ENCODE measurements at places on chromosomes 3 and 15.

- peak; percentile 6 for DNase-seq
These were observed 31.5 kb upstream of the LDHAL6B start for GRCh38 chr15:59174835-59175831.

- DNase-seq, result no peak
These were observed 211.0 kb downstream of the GBE1 start for GRCh38 chr3:81550415-81550814.

DNA sequence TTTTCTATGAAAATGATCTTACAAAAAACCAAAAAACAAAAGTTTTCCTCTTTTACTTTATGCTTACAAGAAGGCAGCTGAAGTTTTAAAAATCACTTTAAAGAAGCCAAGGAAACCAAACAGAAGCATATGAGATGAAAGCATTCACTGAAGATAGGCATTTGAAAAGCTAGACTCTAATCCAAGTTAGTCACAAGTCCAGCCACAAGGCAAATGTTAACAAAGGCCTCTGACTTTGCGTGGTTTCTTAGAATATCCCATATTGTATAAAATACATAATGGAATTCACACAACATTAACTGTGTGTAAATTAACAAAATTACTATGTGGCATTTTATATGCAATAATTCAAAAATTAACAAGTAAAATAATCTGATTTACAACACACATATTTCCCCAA, 17.7 kb downstream of the MRPL3 start:
- no peak for DNase-seq

GRCh38 chr15:29740692-29741311, 81.5 kb downstream of the TJP1 start:
- DNase-seq, result no peak

DNA sequence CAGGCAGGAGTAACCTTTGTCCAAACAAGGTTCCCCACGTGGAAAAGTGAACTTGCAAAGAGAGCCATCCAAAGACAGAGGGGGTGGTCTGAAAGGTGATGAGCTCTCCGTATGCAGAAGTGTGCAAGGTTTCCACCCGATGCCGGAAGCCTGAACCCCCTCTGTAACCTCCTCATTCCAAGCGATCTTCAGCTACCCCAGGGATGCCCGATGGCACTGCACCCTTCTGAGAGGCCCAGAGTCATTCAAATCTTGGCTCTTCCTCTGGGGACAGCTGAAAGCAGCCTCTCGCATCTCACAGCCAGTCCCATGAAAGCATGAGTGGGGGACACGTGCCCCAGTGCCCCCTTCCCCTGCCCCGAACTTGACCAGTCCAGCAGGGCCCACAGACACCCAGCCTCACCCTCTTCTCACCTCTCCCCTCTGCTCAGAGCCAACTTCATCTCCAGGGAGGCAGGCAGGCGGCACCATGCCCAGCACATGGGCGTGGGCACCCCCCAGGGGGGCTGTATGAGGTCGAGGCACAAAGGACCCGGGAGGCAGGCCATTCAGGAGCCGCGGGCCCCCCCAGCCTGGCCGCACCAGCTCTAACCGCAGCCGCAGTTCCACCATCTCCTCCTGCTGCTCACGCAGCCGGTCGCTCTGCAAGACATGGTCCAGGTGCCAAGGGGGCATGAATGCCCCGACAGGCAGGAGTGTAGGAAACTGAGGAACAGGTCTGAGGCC, 8.7 kb downstream of the KIF7 start:
- DNase-seq, result no peak

DNA sequence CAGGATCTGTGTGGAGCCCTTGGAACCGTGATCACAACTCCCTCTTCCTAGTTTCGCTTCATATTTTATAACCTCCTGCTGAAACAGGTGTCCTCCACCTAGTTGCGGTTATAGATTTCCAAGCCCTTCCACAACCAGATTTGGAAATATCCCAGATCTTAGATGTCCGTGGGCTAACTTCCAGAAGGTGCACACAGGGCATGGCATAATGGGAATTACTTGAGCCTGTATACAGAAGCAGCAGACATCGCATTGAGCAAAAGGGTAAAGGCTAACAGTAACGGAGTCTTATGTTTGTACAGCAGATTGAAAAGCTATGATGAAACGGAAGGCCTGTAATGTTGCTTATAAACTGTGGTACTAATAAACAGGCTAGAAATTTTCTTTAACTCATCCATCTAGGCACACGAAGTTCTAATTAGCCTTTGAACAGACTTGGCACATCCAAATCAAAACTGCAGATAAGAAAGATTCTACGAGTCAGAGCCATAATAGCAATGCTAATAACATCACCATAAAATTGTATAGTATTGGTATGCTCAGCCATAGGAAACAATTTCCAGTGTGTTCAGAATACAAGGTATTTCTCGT, 1.2 kb upstream of the USF3 start:
- DNase-seq, result no peak

GRCh38 chr3:143970773-143971358, 757 bp upstream of the DIPK2A start:
- peak; percentile 27 for DNase-seq

DNA sequence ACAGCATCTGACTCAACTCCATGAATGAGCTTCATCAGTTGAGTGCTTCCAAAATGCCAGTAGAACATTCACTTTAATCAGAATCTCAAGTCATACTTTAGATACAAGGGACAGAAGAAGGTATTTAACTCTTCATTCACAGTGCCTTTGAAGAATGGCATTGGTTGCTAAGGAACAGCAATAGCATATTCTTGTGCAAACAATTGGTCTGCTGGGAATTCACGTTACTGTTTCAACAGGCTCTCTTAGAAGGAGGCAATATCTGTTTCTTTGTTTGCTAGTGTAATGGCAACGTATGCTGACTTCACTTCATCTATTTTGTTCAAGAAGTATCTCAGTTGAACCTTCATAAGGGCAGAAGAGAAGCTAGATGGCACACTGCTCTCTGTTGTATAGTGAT, 113.9 kb downstream of the TMEM108 start:
- no peak for DNase-seq

DNA sequence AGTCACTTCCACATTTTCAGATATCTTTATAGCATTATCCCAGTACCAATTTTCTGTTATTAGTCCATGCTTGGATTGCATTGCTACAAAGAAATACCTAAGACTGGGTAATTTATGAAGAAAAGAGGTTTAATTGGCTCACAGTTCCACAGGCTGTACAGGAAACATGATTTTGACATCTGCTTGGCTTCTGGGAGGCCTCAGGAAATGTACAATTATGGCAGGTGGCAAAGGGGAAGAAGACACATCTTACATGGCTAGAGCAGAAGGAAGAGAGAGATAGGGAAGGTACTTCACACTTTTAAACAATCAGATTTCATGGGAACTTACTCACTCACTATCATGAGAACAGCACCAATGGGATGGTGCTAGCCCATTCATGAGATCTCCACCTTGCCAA, 172.3 kb upstream of the GPR149 start:
- DNase-seq, result no peak

DNA sequence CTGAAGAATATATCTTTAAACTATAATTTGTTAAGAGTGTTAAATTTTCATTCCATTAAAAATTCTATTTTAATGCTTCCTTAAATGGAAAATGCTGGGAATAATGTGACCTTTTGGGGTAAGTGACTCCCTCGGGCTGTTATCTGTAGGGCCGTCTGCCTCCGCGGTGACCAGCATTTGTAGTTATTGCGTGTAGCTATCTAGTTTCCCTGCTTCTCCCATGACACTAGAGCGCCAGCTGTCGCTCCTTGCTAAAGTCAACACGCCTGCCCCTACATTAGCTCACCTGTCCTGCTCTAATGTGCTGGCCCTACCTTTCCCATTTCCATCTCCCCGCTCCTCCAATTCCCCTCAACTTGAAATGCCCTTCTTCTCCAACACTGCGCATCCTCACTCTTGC, 12.4 kb upstream of the CHRM5 start:
- no peak for DNase-seq

DNA sequence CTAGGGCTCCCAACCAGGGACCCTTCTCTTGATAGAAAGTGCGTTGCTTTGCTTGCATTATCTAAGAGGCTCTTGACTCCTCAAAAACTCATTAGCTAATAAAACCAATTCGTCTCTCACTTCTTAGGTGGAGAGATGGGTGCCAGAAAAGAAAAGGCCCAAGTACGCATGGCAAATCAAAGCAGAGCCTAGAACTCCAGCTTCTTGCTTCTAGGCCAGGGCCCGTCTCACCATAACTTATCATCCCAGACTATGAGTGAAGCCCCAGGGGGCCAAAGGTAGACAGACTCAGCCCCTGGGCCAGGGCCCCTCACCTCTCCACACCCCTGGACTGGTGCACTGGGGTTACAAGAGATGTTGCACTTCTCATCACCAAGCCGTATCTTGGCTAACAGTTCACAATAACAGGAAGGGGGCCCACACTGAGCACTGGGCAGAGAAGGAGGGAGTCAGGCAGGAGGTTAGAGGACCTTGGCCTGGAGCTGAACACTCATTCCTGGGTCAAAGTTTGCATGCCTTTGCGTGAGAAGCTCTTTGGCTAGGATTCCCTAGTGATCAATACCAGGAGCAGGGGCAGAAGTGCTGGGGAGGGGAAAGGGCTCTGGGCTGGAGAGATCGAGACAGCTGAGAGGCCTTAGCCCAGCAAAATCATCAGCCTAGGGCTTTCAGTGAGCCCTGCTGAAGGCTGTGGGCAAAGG, 5.4 kb upstream of the CYP1A1 start:
- DNase-seq, result no peak

DNA sequence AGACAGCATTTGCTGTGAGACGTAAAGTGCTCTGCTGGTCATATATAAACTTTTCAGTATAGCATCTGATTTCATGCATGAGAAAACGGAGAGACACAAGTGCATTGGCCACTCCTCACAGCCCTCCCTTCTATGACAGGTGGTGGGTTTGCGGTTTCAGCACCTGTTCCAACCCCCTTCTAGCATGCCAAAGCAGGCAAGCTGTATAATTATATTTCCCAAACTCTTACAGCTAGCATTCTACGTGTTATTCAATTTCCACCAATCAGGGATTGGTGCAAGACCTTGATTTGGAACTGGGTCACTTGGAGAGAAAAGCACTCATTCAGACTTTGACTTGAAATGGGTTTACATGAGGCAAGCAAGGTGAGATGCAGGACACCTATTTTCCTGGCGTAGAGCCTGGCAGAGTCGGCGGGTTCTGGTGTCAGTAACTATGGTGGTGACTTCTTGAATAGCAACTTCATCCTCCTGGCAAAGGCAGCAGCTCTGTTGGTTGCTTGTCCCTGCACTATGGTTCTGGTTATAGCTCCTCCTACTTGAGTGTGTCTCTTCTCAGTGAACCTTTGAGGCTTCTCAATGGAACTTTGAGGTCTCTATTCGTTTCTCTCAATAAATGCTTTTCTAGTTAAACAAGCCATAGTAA, 356.5 kb downstream of the TBL1XR1 start:
- no peak for DNase-seq

DNA sequence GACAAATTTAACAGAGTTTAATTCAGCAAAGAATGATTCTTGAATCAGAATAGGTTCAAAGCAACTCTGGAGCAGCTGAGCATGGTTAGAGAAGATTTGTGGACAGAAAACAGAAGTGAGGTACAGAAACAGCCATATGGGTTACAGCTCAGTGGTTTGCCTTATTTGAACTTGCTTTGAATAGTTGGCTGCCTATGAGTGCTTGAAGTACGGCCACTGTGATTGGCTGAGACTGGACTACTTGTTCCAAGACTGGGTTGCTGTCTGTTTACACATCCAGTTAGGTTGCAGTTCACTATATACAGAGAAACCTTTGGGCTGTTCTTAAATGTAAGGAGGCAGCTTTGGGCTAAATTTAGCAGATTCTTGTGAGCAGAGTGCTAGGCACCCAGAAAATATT, 79.4 kb upstream of the CADPS start:
- DNase-seq, result no peak

GRCh38 chr15:58038426-58039078, 27.0 kb downstream of the ALDH1A2 start:
- no peak for DNase-seq

DNA sequence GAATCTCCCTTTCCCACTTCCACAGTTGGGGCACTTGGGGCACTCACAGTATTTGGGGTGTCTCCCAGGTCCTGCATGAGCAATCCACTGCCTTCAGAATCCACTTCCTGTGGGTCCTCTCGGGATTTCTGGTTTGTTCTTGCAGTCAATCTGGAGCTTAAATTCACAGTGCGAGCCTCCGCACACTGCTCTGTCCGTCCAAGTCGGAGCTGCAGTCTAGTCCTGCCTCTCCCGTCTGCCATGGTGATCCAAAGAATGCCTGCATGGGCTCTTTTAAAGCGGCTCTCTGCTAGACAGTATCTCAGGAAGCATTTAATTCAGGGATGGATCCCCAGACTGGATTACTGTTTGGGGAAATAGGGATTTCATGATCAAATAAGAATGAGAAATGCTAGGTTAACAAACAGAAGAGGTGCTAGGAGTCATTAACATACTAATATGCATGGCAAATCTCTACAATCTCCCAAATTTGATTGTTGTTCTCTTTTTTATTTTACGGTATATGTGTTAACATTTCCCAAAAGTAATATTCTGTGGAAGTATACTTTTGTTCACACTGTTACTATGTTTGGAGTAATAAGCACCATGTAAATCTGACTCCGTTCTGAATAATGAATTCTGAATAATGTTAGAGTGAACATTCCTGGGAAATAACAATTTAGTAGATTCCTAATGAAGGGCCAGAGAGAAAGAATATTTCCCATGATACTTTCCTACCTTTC, 142.5 kb downstream of the HCN4 start:
- DNase-seq, result no peak

DNA sequence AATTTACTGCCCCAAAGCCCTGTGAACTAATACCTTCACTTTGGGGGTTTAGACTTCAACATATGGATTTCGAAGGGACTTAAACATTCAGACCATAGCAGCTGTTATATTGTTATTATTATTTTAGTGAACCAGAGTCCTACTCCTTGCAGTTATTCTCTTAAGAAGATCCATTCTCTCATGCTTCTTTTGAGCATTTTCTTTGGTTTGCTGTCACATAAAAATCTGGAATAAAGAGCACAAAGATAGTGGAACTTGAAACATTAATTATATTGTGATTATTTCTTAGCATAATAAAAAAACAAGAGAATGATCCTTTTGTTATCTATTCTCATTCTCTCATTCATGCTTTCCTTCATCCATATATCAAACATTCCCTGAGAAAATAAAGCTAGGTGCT, 166.4 kb upstream of the GBE1 start:
- no peak for DNase-seq

- no peak for DNase-seq
These were observed 150.6 kb upstream of the FRMD4B start for GRCh38 chr3:69536306-69537020.

- DNase-seq, result no peak
These were observed 1032.2 kb upstream of the SEMA6D start for GRCh38 chr15:46685096-46685495.

GRCh38 chr3:50288387-50289007, 3.7 kb downstream of the IFRD2 start:
- no peak for DNase-seq

- DNase-seq, result no peak
These were observed 67.8 kb downstream of the AAGAB start for GRCh38 chr15:67186688-67187087.
